ENCODE measurements at places on chromosomes 2 and 18.

GRCh38 chr2:148794558-148794957 lies 80.5 kb upstream of the KIF5C start:
- DNase-seq, result no peak

DNA sequence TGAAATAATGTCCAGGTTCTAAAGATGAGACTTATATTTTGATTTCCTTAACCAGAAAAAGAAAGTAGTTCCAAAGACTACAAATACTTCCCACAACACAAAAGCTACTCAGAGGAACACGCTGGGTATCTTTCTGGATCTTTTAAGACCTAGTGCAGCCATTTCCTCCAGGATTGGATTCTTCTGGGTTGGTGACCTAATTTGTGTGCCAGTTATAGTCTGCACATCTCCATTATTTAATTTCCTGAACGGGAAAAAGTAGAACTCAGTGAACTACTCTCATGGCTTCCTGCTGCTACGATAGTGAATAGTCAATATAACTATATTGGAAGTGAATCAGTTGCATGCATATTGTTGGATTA lies 1.5 kb downstream of the TMEM87B start:
- no peak for DNase-seq

- DNase-seq, result no peak
Measured at GRCh38 chr18:58870130-58870529, 5.5 kb downstream of the ZNF532 start.

GRCh38 chr18:11791131-11791530 lies 60.1 kb upstream of the CHMP1B start:
- no peak for DNase-seq

- DNase-seq, result no peak
Measured at GRCh38 chr2:10775831-10776230, 36.8 kb downstream of the PDIA6 start.

GRCh38 chr2:108604196-108604595 lies 69.9 kb downstream of the LIMS1 start:
- peak; percentile 45 for DNase-seq

GRCh38 chr2:105763076-105763475 lies 18.4 kb downstream of the NCK2 start:
- no peak for DNase-seq

DNA sequence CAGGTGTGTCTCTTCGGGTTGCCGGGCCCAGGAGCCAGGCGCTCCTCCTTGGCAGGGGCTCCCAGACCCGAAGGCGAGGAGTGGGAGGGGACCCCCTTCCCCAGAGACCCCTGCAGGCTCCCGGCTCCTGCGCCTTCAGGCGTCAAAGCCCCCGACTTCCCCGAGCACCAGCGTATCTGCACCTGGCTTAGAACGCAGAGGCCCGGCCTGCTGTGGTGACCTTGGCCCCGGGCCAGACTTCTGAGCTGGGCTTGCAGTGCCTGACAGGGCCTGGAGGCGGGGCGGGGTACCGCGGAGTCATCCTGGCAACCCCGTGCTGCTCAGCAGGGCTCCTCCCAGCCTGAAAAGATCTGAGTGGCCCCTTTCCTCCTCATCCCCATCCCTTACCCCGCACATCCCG lies 27.0 kb downstream of the SKA1 start:
- no peak for DNase-seq

GRCh38 chr2:37291680-37292079 lies 33.0 kb downstream of the PRKD3 start:
- no peak for DNase-seq

GRCh38 chr2:181041661-181042060 lies 61.3 kb downstream of the UBE2E3 start:
- no peak for DNase-seq

- no peak for DNase-seq
Measured at GRCh38 chr2:101725515-101726192, 28.1 kb downstream of the MAP4K4 start.

DNA sequence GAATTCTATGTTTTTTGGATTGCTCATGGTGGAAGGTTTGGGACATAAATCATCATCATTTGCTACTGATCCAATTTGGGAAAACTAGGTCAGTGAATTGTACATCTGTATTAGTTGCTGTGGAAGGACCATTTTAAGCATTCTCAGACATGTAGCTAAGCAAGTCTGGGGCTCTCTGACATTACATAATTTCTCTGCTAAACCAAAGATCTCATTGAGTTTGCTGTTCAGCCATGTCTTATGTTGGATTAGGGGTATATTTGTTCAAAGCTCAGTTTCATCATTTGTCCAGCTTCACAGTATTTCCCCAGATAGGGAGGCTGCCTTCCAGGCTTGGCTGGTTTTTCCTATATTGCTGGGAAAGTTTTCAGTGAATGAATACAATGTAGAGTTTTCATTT lies 399.7 kb downstream of the MTX2 start:
- DNase-seq, result no peak
